Non-pigmented ciliary epithelial cell (primary cell): ENCODE measurements at places on chromosomes 6 and 20.

- DNase-seq: no peak
These were observed 226.1 kb upstream of the RREB1 start for GRCh38 chr6:6881438-6882225.

GRCh38 chr6:130322673-130323268, 43.0 kb upstream of the TMEM200A start:
- peak; percentile 51 for DNase-seq

- DNase-seq: no peak
These were observed 19.7 kb upstream of the SCRT2 start for GRCh38 chr20:695165-695866.

- DNase-seq: peak; percentile 11
These were observed 63.9 kb upstream of the PDE10A start for GRCh38 chr6:165726965-165727381.

DNA sequence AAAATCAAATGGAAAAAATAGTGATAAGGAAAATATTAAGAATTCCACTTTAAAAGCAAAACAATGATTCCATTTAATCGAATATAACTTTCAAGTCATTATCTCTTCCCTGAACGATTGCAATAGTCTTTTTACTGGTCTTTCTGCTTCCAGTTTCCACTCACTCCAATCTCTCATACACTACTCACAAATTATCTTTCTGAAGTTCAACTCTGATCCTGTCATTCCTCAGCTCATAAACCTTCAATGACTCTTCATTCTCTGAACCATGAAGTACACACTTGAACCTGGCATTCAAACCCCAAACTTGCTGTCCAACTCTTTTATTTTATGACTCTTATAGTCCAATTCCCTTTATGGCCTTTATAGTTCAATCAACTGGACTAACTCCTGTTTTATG, 304.1 kb upstream of the TCF21 start:
- DNase-seq: no peak

DNA sequence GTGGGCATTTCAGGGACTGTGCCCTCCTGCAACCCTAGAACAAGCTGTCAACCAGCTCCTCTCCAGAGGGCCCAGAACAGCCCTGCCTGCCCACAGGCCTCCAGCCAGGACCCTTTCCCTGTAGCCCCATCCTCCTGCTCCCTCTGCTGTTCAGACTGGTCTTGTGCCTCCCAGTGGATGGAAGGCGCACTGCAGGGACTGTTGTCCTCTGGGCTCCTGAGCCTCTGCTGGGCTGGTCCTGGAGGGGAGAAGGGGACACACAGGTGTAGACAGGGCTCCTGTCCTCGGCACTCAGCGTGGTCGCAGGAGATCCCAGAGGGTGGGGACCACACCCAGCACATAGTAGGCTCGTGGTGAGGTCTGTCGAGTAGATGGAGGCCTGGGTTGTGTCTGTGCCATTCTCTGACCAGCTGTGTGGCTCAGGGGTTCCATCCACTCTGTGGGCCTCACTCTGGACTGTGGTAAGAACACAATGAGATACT, 11.5 kb downstream of the ITPR3 start:
- DNase-seq: no peak

- DNase-seq: no peak
These were observed 114.0 kb upstream of the LAMP5 start for GRCh38 chr20:9400171-9401025.

DNA sequence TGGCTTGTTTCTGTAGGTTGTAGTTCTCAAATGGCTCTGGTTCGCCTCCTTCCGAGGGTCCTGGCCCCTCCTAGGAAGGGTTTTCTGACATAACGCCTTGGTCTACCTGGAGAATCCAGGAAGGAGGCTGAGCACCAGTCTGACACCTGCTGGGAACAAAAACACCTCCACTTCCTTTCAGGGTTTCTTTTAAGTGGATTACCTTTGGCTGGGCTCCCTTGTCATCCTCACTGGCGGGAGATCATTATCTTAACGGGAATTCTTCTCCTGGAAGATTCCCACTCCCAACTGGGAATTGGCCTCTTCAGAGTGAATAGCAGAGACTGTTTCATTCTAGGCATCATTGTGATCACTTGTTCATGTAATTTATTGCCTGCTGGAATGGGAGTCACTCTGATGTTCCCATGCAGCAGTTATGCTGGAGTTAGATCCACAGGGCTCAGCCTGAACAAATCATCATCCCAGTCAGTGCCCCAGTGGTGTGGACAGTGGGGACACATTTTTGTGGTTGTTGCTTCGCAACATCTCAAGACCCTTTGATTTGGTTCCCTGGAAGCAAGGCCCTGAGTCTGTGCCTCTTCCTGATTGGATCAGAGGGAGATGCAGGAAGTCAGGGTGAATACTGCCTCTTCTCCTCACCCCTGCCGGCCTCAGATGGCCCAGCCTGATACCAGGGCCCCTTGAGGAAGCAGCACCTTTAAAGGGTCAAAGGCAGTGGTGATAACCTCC, 49.1 kb downstream of the LYRM2 start:
- DNase-seq: no peak

GRCh38 chr20:44111712-44112335, 75.2 kb downstream of the JPH2 start:
- DNase-seq: no peak
